ENCODE measurements at places on chromosomes 7 and 10.
A peak's percentile ranks its signal among the peaks of the same experiment; 100 is the strongest.

DNA sequence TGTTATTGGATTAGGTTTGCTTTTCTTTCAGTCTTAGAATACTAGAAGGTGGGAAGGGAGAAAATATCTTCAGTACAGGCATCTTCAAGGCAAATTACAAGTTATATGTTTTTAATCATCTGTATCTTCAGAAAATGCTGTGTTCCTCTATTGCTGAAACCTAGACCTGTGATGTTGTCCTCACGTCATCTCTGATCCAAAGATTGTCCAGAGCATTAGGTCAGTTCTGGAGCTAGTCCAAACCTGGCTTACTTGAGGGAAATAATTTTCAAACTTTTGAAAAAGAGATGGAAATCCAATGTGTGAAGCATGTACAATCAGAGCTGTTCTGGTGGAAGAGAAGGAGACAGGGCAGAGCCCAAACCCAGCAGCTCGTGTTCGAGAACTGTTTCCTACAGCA lies 217.3 kb downstream of the ZEB1 start:
- DNase-seq: no peak

DNA sequence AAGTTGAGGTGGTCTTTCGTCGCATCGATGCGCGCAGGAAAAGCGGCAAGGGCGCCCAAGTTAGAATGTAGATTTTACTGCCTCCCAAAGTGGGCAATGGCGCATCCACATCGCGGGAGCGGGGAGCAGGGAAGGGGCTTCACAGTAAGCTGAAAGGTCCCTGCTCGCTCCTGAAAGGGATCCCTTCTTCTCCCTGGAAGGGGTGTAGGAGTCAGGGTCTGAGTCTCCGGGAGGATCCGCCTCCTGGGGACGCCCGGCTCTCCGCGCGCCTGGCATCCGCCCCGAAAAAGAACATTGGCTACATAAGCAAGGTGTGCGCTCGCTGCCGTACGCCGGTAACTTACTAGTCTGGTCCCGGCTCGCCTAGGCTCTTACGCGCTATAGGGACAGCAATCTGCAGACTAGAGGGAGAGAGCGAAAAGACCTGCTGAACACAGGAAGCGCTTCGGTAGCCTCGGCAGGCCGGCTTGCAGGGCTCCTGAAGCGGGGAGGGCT lies 804 bp downstream of the UNC5B start:
- peak; percentile 69 for DNase-seq

DNA sequence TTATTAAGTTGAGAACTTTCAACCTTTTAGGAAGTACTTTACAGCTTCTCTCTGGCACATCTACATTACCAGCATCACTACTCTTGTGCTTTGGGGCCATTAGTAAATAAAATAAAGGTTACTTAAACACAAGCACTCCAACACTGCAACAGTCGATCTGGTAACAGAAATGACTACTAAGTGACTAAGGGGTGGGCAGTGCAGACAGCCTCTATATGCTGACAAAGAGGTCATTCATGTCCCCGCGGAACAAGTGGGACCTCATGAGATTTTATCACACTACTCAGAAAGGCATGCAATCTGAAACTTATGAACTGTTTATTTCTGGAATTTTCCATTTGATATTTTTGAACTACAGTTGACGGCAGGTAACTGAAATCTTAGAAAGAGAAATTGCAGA lies 111.3 kb upstream of the DNAJB12 start:
- no peak for DNase-seq

DNA sequence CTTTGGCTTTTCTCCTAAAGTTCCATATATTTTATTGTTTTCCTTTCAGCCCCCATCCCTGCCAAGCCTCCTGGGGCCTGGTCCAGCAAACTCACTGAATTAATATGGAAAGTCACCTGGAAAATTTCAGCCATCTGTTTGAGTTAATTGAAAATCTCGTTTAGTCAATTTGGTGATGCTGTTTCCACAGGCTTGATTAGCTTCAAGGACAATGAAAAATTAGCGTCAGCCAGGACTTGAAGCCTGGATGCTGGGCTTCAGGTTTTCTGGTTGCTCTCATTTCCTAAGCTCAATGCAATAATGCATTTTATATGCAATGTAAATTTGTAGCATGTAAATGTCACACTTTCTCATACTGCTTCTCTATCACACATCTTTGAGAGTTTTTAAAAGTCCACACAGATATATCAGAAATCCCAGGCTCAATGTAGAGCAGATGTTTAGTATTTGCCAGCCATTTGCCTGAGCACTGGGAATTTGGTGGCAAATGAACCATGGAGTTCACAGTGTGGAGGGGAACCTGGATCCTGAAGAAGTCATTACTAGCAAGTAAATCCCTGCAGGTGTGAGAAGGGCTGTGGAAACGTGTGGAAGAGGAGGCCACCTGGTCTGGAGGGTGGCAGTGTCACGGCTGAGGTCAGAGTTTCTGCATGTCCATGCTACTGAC lies 228.5 kb downstream of the PAXIP1 start:
- DNase-seq: no peak

DNA sequence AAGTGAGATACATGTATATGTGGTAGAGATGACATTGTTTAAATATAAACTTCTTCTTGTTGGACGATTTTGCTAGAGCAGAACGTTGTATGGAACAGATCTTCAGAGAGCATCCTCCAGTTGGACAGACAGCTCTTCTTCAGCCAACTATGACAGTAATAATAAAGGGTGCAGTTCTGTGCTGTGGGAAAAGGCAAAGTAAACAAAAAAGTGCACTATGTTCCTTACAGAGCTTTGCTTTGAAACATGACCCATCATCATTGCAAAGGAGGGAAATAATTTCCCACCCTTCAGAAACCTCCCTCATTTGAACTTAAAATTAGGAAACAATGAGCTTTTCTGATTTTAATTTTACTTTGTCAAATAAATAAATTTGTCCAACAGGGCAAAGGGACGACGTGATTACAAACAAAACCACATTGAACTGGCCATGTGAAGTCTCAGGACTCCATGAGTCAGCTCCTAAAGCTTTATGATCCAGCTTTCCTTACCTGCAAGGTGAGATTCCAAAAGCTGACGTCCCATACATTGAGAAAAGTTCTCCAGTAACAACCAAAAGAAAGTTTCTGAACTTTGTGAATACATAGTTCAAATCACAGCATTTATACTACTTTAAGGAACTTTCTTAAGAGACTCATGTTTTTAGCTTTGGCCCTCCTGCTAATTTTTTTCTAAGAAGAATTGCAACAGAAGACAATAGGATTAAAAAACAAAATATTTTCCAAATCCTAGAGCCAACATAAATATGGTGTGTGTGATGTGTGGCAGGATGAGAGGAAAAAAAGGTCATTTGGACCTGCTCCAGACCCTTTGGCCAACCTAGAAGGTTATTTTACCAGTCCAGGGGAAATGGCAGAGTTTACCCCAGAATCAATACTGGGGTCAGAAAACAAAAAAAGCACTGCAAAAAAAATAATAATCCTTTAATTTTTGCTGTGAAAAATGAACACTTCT lies 565.4 kb upstream of the NRP1 start:
- no peak for DNase-seq

DNA sequence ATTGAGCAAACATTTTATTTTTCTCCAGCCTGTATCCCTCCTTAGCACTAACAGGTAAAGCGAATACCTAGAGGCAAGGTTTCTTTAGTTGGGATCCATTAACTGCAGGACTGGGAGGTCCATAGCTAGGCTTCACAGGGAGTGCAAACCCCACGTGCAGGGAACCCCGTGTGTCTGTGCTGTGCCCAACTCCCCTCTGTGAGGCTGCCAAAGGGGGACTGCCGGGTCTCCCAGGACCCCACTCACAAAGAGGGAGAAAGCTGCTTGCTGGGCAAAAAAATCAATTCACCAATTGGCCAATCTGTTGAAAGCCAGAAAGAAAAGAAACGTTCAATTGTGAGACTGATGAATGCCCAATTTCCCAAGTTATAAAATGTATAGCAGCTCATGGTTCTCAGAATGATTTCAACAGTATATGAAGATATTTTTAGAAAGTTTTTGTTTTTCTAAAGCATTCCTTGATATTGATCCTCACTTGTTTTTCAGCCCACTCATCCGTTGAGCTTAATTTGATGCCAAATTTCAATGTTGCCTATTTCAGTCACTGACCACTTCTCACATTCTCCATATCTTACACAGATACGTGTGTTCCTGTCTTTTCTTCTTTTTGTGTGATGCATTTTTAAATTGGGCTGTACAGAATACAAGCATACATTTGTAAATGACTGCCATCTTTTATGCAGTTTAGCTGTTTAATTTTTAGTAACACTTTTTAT lies 202.7 kb upstream of the PRSS58 start:
- DNase-seq: no peak

DNA sequence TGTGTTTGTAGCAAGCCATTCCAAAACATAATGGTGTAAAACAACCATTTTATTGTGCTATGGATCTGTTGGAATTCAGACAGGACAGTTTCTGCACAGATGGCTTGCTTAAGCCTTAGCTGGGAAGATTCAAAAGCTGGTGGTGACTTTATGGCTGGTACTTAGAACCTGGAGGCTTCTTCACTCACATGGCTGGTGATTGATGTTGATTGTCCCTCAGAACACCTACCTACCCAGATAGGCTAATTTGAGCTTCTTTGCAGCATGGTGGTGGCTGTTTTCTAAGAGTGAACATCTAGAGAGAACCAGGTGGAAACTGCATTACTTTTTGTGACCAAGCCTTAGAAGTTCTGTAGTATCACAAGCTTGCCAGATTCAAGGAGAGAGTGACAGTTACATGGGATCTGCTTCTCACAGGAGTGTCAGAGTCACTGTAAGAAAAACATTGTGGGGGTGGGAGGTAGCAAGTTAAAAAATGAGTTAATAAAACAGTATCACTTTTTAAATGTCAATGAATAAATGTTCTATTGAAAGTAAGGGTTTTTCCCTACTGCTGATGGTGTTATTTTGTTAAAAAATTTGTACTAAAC lies 7.1 kb downstream of the R3HCC1L start:
- no peak for DNase-seq

DNA sequence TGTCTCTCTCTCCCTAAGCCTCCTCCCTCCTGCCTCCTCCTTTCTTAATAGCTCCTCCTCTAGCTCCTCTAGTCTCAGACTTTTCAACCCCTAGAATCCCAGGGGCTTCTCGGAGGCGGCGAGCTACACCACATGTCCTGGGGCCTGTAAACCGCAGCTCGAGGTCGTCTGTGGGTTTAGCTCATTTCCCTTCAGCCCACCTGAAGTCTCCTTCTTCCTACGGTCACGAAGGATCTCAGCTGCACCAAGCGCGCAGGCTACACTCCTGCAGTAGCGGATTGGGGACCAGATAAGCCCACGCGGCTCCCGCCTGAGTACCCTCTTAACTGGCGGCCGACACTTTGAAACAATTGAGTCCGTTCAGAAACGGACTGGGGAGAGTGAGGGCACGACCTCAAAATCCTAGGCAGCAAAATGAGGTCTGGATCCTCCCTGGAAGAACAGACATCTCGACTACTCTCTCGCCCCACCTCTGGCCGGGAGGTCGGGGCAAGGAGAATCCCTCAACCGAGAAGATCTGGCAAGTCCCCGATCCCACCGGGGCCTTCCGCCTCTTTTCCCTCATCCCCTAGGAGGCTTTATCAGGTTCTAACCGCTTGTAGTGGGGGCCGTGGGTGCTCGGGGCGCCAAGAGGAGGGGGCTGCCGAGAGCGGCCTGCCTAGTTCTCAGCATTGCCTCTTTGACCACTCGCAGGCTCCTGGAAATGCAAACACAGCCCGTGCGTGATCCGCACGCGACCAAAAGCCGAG lies 1.3 kb upstream of the SORCS3 start:
- no peak for DNase-seq

DNA sequence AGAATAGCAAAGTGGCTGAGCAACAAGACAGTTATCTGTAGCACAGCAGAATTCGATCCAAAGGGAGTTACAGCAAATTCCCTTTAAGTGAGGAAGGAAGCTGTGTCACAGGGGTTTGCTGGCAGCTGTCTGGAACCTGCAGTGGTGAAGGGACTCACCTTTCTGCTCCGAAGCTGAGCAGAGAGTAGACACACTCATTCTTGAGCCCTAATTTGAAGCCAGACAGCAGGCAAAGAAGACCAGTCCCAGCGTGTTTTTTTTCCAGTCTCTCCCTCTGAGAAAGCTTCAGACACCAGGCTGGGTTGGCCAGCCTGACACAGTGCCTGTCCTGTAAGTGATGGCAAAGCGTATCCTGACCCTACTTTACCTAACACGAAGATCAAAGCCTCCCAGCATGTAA lies 210.7 kb downstream of the TRIL start:
- no peak for DNase-seq

DNA sequence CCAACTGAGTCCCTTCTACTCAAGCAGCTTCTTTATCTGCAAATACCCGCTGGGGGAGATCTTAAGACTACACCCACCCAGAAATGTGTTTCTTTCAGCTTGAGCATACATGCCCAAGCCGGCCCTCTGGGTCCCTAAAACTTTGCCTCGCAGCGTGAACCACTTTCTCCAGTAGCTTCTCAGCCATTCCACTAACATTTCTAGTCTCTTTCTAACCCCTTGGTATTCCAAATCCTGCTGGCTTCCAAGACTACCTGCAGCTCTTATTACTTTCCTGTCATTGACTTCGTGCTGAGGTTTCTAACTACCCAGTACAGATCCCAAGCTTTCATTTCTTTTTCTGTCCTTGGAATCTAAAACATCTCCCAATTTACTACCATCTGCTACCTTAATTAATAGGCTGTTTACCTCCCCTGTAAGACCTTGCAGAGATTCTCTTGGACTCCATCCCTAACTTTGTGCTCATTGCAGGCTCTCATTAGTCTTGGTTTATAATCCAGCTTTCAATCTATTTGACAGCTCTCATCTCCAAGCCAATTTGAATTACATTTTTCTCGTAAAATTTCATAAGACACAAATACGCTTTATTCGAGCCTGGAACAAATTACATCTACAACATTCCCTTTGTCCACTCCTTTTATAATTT lies 153.6 kb downstream of the FGFR2 start:
- no peak for DNase-seq

DNA sequence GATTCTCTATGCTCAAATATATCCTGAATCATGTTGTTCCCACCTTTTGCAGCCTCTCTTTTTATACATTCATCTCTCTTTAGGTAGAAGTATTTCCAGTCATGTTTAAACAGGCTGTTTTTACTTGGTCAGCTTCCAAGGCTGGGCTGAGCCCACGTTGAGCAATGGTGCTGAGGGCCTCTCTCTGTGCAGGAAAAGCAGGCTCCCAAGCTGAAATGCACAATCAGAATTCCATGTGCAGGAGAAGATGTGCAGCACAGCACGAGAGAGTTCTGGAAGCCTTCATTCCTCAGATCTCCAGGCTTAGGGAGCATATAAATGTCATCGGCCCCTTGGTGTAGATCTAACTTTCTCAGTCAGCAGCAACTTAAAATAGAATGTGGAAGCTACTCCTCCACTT lies 588.5 kb downstream of the TNS3 start:
- DNase-seq: no peak

GRCh38 chr10:89309156-89310055 lies 7.6 kb downstream of the IFIT2 start:
- no peak for DNase-seq

All from Right ventricle myocardium superior (tissue), 1 donor.